ENCODE measurements at places on chromosomes 1 and 21.

DNA sequence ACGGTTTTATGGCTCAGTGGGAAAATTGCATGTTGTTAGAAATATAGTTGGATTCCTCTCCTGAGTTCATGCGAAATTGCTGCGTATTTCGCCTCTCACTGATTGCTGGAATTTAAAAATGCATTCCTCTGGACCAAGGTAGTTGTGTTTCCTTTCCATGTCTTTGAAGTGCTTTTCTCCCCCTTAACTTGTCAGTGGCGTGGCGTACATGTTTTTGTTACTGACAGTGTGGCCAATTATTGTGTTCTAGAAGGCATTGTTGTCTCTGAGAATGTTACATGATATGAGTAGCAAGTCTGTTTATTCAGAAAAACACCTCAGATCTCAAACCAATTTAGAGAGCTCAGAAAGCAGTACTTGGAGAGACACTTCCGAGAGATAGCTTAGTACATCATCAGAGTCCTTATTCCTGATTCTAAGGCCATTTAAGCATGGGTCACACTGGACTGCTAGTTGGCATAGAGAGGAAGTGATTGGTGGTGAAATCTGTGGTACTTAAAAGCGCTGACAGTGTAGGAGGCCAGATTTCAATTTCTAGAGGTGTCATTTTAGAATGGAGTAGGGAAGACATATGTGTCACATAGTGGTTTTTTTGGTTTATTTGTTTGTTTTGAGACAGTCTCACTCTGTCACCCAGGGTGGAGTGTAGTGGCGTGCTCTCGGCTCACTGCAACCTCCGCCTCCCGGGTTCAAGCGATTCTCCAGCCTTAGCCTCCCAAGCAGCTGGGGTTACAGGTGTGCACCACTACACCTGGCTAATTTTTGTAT is 184.4 kb downstream of the RYR2 start:
- no peak for DNase-seq

DNA sequence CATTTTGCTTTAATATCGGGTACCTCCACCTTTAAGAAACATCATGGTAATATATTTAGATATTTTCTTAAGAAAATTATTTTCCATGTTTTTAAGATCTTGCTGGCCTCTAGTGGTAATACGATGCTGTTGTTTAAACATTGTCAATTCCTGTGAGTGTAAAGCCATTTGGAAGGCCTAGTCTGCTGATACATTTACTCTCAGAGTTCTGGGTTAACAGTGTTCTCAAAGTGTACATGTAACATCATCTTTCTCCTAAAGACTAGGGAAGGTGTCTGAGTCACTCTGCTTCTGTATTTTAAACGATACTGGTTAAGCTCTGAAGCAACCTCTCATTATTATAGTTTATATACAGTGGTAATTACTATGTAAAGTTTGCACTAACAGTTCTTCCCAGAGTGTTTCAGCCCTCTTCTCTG is 189.1 kb downstream of the RASAL2 start:
- no peak for DNase-seq

DNA sequence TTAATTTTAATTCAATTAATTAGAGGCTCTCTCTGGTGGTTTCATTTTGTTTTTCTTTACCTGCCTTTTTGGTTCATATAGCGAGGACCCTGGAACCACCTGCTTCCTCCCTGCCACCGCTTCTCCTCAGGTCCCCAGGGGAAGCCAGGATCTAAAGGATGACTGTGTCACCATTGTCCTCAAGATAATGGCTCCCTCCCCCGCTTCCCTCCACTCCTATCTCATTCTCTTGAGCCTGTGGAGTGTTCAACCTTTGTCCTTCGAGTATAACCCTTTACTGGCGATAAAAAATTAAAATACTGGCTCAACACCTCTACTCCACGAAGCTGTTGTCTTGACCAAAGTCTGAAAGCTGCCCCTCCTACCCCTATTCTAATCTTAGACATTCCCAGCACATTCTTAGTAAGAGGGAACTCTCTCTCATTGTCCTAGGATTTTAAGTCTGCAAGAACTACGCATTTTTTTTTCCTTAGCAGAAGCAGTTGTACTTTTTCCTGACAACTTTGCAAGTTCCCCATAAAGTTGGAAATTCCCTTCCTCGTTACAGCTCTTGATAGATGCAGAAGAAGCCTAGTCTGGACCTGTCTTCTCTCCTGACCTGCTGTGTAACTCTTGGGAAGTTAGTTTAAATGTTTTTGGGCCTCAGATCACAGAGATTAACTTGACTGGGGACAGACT is 12.6 kb upstream of the MAPKAPK2 start:
- DNase-seq = no peak

DNA sequence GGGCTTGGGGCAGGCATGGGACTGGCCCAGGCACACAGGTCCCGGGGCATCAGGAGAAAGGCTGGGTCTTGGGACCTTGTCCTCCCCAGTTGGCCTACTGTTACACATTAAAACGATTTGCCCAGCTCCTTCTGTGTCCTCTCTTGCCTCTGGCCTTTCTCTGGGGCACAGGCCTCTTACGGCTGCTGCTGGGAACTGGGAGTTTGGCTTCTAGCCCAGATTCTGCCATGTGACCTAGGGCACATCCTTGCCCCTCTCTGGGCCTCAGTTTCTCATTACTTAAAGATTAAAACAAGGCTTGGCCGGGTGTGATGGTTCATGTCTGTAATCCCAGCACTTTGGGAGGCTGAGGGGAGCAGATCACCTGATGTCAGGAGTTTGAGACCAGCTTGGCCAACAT is 14.0 kb downstream of the KDF1 start:
- DNase-seq = no peak

DNA sequence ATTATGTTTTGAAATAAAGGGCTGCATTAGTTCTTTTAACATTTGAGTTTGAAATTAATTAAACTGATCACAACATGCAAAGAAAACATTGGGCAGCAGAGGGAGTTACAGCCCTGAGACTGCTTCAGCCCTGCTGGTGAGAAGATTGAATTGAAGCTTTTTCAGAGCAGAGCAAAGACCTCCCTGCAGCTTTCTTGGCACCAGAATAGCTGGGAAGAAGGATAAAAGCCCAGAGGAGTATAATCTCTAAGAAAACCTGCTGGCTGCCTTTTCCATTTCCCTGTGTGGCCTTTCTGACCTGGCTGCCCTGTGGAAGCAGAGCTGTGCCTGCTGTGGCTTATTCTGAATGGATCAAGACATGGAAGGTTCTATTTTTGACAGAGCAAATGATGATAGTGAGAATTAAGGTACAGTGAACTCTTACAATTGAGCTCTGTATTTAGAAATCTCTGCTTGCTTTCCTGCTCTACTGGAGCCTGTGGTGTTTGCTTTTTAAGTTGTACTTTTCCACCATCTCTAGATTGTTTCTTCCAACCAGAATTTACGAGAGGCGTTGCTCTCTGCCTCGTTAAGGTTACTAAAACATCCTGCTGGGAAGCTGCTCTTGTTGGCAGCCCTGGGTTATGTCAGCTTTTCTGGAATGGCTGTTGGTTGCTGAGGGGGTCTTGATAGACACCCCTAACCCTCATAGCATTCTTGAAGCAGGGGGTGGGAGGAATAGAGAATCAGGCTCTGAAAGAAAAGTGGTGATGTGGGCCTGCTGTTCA is 9.9 kb downstream of the SNRPE start:
- peak; percentile 29 for DNase-seq

DNA sequence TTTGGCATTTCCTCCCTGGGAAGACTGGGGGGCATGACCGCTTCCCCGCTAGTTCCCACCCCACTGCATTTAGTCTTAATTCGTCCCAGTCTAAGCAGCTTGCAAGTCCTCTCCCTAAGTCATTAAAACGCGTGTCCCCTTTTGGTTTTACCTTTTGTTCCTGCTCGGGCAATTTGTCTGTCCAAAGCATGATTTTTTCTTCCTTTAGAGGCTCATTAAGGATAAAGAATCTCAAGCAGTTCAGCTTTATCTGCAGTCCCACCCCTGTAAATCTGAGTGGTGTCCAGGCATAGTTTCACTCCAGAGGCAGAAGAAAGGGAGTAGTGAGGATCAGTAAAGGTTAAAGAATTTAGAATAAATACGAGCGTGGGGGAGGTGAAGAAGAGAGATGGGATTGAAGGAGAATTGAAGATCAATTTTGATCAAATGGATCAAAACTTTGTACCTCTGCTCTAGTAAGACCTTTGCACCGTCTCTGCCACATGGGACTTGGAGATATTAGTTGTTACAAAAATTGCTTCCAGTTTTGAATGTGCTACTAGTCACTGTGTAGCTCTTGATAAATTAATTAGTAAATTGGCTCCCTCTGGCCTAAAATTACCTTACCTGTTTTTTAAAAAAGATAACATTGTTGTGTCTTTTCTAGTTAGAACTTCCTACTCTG is 989 bp upstream of the ETV3 start:
- DNase-seq = no peak

DNA sequence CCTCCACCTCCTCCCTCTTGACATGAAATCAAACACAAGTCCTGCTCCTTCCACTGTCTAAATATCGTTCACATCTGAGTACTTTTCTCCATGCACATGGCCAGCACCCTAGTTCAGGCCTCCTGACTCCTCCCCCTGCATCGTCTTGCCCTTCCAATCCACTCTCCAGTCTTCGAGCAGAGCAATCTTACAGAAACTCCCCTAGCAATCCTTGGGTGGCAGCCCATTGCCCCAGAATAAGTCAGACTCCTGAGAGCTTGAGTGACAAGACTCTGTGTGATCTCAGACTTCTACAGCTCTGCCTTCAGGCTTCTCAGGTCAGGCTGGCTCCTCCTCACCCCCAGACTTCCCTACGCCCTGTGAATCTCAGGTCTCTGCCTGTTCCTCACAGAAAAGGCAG is 5.5 kb downstream of the SH2D2A start:
- no peak for DNase-seq

DNA sequence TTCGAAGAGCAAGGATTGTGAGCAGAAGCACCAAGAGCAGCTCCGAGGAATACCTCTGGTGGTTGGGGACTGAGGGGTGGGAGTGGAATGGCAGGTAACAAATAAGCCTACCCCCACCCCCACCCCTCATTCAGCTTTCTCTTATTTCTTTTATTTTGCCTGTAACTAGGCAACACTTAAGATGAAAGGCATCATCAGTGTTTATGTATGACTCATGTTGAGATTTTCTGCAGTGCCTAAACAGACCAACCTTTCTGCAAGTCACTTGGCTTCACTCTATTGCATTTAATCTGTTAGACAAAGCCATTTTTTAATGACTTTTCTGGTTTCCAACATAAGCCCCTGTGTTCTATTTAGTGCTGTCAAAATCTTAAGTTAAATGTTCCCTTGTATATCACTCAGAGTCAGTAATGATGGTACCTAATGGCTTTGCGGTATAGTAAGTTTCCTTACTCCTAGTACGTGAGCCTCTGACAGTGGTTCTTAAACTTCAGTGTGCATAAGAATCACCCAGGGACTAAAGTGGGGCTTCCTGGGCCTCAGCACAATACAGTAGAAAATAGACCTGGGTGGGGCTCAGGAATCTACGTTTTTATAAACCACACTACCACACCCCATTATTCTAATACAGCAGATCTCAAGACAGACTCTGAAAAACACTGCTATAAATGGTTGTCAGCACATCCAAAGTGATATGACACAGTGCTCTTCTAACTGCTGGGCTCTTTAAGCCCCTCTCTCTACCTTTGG is 19.9 kb downstream of the CASQ2 start:
- DNase-seq = no peak

DNA sequence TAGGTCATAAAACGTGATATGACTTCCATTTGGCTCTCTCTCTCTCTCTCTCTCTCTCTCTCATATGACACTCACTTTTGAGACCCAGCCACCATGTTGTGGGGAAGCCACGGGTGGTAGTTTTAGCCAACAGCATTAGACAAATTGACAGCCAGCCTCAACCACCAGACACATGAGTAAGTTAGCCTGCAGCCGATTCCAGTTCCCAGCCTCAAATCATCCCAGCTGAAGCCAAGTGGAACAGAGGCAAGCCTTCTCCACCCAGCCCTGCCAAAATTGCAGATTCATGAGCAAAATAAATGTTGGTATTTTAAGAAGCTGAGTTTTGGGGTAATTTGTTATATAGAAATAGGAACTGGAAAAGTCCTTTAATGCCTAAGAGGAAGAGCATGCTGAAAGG is 98.0 kb upstream of the DNAH14 start:
- DNase-seq = no peak

DNA sequence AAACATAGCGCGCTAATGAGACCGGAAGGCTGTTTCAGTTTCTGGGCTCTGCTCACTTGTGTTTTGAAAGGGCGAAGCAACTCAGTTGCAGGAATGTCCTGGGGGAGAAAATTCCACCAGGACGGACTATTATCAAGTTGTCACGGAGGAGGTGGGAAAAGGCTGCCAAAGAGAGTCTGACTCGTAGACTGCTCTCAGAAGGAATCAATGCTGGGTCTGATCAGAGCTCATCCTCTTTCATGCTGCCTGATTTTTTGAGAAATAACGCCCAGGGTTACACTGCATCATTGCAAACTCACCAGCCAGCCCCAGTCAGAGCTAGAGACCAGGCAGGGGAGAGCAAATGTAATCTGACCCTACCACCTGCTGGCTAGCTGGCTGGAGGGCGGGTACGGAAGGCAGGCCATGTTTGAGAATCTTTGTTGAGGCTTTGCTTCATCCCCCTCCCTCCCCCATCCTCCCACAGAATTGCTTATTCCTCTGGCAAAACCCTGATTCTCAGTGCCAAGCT is 36.4 kb upstream of the BCL9 start:
- DNase-seq = peak; percentile 52

GRCh38 chr1:40651138-40651857 is 14.2 kb downstream of the RIMS3 start:
- peak; percentile 70 for DNase-seq

DNA sequence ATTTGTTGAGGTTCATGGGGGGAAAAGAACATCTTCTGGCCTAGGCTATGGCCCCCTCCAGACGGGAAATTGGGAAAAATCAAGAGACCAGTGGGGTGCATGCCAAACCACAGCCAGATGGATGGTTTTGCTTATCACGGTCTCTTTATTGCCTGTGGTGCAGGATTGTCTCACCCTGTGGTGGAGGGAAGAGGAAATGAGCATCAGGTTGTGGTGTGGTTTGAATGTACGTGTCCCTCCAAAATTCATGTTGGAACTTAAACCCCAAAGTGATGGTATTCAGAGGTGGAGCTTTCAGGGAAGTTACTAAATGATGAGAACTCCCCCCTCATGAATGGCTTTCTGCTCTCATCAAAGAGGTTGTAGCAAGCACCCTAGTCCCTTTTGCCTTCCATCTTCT is 525.7 kb downstream of the NPHP4 start:
- no peak for DNase-seq

DNA sequence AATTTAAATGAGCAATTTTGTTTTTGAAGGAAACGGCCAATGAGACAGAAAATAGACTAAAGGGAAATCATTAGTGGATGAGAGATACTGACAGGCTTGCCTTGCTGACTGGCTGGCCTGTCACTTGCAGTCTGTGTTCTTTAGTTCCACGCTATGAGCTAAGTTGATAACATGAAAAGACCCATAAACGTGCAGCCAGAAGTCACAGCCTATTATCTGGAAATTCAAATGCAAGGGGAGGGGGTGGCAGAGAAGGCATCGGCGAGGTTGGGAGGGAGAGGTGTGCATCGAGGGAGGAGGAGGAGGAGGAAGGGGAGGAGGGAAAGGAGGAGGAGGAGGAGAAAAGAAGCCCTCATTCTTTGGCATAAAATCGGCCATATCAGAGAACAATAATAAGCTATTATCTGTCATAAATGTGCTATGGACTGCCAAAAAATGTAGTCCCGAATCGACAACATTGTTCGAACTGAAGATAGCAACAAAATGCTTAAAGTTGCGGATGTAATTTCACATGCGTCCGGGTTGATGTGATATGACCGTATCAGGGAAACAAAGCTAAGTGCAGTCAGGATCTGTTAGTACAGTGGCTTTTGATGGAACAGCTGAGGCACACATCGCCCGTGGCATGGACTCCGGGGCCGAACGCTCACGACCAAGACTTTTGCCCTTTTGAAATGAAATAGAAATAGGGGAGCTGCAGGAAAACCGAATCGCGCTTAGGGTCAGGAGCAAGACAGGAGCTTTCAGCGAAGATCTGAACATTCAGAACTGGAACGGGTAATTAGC is 11.6 kb upstream of the BARHL2 start:
- DNase-seq = no peak

GRCh38 chr21:36976882-36977651 is 10.6 kb upstream of the HLCS start:
- DNase-seq = peak; percentile 87

Measured in NCI-H524 (cell line).